Activated T-helper 17 cell treated with anti-CD3 and anti-CD28 coated beads, Interleukin-2, amount 50 U/mL, for 72 hours (primary cell): ENCODE measurements at places on chromosomes 11 and 22.

DNA sequence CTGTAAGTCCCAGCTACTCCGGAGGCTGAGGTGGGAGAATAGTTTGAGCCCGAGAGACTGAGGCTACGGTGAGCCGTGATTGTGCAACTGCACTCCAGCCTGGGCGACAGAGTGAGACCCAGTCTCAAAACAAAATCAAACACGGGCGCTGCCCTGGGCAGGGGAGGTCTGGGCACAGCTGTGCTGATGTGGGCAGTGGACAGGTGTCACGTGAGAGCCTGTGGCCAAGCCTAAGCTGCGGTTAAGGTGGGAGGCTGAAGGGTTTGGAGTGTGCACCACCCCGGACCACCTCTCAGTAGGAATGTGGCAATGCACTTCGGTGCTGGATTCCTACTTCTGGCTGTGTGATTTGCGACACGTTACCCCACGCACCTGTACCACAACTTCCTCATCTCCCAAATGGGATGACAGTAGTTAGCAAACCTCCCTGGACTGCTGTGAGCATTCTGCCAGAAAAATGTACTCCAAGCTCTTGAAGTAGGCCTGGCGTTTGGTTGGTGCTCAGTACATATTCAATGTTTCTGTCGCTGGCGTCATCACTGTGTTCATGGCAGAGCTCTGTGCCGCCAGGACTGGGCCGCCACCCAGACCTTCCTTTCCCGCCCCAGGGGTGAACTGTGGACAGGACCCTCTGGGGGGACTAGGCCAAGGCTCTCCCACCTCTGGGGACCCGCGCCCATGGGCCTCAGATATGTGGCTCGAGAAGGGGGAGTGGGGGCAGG is 807 bp upstream of the ZNF74 start:
- ATAC-seq, result no peak
- no peaks in the 10 kb centered on the region for H3K36me3 ChIP-seq

DNA sequence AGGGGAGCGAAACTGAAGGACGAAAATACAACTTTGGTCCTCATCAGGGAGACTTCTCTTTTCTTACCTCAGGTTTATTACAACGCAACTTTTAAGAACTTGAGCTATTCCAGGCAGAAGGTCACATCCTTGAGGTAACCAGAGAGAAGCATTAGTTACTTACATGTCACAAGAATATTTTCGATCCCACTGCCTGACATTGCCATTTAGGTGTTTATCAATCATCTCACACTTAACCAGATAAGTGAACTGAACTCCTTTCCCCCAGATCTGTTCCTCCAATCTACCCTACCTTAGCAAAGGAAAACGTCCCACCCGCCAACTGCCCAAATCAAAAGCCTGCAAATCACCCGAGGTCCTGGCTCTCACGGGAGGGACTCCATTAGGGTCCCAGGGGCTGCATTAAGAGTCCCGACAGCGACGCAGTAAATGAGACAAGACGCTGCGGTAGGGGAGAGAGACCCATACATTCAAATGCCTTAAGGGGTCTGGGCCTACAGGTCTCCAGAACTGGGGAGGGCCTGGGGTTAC is 734 bp downstream of the ZNF280B start:
- peaks cover 33% of the 10 kb centered on the region for H3K36me3 ChIP-seq
- ATAC-seq, result no peak
- H3K27ac ChIP-seq, result peak overlapping the region; percentile 36
- H3K4me1 ChIP-seq, result no peaks in the 10 kb centered on the region
- peaks cover 6% of the 10 kb centered on the region for H3K27me3 ChIP-seq

DNA sequence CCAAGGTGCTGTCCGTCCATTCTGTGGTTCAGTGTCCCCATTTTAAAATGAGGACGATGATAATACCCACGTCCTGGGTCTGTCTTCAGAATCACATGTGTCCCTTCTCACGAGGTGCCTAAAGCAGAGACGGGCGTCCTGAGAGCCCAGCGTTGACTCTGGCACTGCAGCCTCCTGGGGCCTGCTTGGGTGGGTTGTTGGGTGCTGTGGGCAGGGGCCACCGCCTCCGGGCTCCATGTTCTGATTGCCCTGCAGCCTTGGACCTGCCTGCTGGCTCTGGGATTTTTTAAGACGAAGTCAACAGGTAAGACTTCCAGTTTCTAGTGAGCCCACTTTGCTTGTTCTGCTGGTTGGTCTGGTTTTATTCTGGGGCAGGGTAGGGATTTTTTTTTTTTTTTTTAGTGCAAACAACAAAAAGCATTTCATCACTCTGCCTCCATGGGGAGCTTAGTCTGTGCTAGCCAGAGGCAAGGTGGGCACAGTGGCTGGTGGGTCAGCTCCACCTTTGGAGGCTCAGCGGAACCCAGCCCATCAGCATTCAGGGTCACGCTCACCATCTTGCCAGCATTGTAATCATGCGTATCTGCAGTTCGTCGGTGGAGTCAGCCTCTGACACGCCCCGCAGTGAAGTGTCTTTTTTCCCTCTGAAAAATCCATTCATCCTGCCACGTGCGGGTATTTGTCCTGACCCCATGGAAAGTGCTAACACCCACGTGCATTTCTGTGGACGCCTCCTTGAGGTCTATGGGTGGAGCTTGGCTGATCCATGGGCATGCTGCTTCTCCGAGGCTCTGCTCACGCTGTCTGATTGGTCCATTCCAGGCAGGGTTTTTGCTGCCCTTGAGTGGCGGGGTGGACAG is 28.3 kb downstream of the NADSYN1 start:
- peaks cover 92% of the 10 kb centered on the region for H3K36me3 ChIP-seq
- peaks cover 5% of the 10 kb centered on the region for H3K4me1 ChIP-seq
- ATAC-seq, result no peak
- no peak overlapping the region for H3K27ac ChIP-seq
- H3K4me3 ChIP-seq, result no peak overlapping the region
- H3K27me3 ChIP-seq, result no peaks in the 10 kb centered on the region

DNA sequence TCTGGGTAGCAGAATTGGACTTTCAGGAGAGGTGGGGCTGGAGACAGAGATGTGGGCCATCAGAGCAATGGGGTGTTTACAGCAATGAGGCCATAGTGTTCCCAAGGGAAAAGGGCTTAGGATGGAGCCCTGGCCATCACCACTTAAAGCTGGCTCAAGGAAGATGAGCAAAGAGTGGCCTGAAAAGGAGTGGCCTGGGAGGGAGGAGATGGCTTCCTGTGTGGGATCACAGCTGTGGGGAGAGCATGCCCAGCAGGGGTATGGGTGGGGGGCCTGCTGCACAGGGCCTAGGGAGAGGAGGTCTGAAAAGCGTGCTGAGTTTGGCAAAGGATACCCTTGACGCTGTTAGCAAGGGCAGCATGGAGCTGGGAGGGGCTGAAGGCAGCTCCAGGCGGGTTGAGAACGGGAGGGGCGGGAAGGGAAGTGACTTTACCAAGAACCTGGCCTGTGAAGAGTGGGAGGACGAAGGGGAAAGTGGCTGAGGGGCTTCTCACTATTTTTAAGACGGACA is 13.9 kb downstream of the LRRC32 start:
- no peaks in the 10 kb centered on the region for H3K36me3 ChIP-seq
- ATAC-seq, result no peak
- H3K4me3 ChIP-seq, result no peak overlapping the region
- H3K27ac ChIP-seq, result no peak overlapping the region
- H3K4me1 ChIP-seq, result no peaks in the 10 kb centered on the region

DNA sequence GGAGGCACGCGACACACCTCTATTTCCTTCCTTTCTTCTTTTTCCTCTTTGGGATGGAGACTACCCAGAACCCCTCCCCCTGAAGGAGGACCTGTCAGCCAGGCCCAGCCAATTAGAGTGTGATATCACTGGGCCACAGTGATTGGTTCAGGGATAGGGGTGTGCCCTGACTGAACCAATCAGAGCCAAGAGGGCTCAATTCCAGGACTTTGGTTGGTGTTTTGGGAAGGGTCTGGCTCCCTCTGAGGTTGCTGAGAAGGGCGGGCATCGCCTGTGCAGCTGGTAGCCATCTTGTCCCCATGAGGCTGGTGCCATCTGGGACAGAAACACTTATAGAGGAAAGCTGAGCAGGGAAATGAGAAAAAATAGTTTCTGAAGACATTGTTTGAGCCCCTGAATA is 71.4 kb downstream of the CHST1 start:
- no peaks in the 10 kb centered on the region for H3K36me3 ChIP-seq
- no peaks in the 10 kb centered on the region for H3K4me1 ChIP-seq
- peak; percentile 43 for ATAC-seq
- H3K27ac ChIP-seq, result no peak overlapping the region
- H3K27me3 ChIP-seq, result peaks cover 6% of the 10 kb centered on the region

DNA sequence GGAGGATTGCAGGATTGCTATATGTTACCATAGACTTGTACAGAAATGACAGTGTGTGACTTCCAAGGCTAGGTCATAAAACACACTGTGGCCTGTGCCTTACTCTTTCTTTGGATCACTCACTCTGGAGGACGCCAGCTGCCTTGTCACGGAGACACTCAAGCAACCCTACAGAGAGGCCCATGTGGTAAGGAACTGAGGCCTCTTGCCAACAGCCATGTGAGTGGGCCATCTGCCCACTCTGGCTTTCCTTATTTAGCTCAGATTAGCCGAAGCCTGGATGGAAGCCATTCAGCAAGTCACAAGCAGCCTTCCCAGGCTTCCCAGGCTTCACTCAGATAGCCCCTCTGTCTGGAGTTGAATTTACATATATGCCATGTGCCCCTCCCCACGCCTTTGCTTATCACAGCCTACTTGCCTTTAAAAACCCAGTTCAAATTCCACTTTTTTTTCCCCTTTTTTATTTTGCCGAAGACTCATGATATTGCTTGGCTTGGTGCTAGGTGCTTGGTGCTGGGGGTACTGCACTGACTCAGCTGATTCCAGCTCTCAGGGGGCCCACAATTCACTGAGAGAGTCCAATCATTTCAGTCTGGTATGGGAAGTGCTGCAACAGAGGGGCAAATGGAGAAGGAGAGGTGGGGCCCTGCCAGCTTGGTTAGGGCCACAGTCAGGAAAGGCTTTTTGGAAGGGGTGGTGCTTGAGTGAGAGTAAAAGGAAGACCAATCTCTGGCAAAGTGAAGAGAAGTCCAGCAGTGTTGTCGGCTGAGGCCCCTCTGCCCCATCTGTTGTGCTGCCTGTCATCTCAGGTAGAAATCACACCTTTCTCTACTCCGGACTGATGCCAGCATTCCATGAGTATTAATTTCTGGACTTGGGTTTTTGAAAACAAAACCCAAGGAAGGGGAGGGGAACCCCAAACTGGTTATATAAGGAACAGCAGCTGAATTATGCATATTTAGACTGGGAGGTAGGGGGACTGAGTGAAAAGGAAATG is 14.5 kb upstream of the P4HA3 start:
- no peak for ATAC-seq
- no peak overlapping the region for H3K4me3 ChIP-seq
- H3K4me1 ChIP-seq, result no peaks in the 10 kb centered on the region
